Right lobe of liver (tissue), 6 donors: ENCODE measurements at places on chromosomes 12 and 14. TPM values are rescaled to one million over a fixed set of nuclear protein-coding genes. Genes with fewer than 3 reads are reported as not detected.
A peak's percentile ranks its signal among the peaks of the same experiment; 100 is the strongest.

DNA sequence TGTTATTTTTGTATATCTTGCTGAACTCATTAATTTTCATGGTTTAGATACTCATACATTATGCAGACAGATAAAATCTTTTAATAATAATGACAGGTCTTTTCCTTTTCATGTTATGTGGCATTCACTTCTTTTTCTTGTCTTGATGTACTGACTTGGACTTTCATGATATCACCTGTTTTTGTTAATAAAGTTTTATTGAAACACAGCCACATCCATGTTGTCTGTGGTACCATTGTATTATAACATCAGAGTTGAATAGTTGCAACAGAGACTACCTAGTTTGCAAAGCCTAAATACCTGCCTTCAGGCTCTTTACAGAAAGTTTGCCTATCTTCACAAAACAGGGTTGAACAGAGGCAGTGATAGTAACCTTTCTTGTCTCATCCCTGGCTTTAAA, 85.1 kb downstream of the RGS6 start:
- DNase-seq, result no peak

GRCh38 chr12:89194683-89195082, 157.6 kb downstream of the DUSP6 start:
- no peak for DNase-seq

DNA sequence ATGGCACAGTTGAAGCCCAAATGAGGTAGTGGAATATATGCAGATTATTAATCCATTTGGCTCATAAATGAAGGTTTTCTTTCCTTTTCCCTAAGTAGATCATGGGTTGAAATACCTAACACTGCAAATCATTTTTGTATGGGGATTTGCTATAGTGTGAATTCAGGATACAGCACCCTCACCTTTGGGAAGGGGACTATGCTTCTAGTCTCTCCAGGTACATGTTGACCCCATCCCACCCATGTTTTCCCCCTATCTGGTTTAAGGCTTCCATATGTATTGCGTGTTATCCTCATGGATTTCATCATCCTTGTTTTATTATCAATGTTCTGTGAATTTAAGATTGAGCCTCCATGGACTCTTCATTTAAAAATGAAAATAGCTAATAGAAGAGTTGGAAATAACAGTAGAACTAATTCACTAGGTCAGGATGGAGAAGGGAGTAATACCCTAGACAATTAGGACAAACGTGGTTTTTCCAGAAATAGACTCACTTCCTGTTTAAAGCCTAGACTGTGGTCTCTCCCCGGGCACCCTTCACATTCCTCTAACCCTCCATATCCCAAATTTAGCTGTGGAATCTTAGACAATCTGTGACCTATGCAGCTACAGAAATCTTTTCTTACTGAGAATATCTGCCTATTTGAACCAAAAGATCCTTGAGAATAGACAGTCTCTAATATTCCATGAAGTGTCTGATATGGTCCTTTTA, 56.5 kb downstream of the DAD1 start:
- DNase-seq, result no peak

Gene TRHDE
- total RNA-seq, result 0.10 TPM

Gene SPX
- total RNA-seq, result 0.24 TPM

Gene TRPV4
- 10.3 TPM for total RNA-seq

GRCh38 chr14:68598621-68599447, 194.0 kb downstream of the ZFP36L1 start:
- peak; percentile 75 for DNase-seq

GRCh38 chr12:72030277-72030676, 91.6 kb downstream of the TPH2 start:
- no peak for DNase-seq

Gene CLEC6A
- total RNA-seq, result not detected

DNA sequence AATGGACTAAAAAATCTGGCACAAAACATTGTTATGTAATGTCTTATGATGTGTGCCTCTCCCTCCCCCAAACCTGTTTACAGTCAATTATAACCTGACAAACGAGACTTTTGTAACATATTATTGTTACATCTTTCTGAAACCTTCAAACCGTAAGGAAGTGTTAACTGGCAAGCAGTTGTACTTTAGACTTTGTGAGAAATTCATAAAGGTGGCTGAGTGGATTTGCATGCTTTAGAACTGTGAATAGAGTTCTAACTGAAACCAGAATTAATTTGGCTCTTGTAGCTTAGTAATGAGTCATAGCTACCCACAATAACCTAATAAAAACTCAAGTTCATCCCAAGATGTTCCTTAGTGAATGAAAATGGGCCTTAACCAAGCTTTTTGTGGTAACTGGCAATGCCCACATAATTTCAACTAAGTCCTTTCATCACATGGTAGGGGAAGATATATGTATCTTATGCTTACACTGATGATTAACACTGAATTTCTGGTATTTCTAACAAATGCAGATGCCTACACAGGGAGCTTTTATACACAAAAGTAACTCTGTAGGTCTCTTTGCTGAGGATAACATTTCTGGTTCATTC, 29.7 kb downstream of the RAD9B start:
- DNase-seq, result no peak

DNA sequence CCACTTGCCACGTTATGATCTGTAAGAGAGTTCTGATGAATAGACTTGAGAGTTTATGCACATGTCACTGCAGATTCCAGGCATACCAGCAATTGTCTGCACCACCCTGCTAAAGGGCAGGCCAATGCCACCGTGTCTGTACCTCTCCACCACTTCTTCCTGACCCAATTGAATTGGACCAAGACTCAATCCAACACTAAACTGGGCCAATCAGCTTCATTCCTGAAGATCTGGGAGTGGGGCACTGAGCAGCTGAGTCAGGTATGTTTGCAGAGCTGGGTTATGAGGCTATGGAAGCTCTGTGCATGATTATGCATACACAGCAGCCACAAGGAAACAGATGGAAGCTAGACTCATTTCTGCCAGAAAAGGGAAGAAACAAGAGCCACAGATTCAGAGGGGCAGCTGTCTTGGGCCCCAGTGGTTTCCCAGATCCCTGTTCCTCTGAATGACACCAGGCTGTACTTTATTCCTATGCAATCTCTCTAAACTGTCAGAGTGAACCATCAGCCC, 28.0 kb downstream of the DAO start:
- DNase-seq, result no peak
